ENCODE measurements at places on chromosomes 3 and 15.

GRCh38 chr3:53885239-53885638, 3.3 kb upstream of the ACTR8 start:
- no peak for DNase-seq

DNA sequence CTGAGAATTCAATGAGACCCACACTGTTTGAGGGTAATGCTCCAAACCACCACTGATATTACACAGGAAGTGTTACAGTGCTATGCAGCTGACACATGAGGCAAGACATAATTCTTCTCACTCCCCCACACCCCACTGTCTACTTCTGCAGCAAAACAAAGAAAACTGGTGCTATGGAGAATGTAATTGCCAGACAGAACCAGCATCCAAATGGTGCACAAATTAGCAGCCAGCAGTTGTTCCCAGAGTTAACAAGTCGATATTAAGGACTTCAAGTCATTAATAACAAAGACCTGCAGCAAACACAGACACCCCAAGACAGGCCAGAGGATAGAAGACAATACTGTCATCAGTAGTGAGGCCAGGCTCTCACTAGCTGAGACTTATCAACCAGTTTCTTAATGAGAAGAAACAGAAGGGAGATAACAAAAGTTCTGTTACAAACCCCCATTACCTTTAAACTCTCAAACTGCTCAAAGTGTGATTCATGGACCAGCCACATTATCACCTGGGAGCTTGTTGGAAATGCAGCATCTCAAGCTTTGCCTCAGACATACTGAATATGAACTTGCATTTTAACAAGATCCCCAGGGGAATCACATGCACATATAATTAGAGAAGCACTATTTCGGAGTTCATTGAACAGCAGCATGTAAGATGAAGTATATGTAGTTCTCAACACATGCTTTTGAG, 58.7 kb upstream of the FNDC3B start:
- no peak for DNase-seq

GRCh38 chr3:136512381-136512780, 239.8 kb downstream of the STAG1 start:
- no peak for DNase-seq

DNA sequence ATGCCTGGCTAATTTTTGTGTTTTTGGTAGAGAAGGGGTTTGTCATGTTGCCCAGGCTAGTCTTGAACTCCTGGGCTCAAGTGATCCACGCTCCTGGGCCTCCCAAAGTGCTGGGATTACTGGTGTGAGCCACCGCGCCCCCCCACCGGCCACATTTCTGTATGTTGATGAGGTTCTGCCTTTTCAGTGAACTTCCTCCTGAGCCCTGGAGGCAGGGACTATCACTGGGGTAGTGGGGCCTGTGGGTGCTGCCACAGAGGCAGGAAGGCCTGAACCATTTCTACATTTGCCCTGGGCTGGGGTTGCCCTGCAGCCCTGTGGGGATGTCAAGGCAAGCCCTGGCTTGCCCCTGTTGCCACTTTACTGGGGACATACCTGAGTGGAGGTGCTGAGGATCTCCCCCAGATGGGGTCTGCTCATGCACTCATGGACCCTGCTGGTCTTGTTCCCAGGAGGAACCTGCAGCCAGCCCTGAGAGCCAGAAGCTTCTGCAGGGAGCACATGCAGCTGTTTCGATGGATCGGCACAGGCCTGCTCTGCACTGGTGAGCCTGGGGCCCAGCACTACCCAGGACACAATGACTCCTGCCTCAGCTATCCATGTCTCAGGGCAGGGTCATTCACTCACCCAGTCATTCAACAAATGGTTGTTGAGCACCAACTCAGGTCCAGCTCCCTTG, 5.7 kb downstream of the SLC28A1 start:
- DNase-seq: no peak

GRCh38 chr3:197600796-197601565, 45.2 kb upstream of the BDH1 start:
- no peak for DNase-seq

- peak; percentile 87 for DNase-seq
Measured at GRCh38 chr3:49867871-49868321, 1.8 kb downstream of the CAMKV start.

DNA sequence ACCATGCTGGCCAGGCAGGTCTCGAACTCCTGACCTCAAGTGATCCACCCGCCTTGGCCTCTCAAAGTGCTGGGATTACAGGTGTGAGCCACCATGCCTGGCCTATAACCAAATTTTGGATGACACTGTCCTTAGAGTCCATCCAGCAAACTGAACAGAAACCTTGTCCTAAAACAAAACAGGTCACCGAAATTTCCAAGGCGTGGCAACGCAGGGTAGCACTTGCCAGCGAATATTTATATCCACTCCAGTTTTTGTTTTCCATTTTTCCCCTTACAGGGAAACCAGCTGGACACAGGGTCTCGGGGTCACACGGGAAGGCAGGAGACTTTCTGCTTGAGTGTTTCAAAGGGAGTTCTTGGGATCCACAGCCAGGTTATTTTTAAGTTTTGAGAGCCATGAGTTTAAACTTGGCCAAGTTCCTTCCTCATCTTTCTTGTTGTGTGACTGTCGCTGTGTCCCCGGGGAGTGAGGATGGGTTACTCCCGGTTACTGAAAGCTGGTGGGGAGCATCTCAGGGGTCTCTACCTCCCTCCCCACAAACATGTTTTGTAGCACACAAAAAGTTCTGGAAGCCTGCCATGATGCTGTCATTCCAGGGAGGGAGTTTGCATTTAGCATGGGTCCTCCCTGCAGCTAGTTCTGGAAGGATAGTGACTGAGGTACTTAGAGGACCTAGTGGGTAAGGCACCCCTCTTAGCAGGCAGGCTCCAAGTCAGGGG, 12.6 kb downstream of the LIMD1 start:
- DNase-seq: no peak

DNA sequence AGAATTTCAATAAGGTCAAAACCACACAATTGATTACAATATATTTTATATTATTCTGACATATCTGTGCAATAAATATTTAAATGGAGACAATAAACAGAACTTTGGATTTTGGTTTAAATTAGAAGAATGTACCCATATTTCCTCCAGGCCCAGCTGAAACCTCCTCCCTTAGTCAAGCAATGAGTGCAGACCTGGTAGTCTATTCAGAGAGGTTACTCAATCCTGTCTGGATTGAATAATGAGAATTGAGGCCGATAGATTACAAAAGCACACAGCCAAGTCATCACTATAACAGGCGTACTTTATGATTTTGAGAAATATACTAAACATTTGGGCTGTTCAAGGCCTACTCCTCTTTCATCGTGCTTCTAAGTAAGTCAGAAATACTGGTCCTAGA, 114.5 kb upstream of the STRIT1 start:
- DNase-seq: no peak

GRCh38 chr3:158486200-158486599, 84.8 kb upstream of the MLF1 start:
- DNase-seq: no peak

GRCh38 chr3:45252826-45253225, 26.7 kb upstream of the TMEM158 start:
- DNase-seq: no peak

- peak; percentile 48 for DNase-seq
Measured at GRCh38 chr3:187518616-187519015, 150.4 kb downstream of the RTP4 start.
